ENCODE measurements at places on chromosomes 4 and X. TPM values are rescaled to one million over a fixed set of nuclear protein-coding genes. Genes with fewer than 3 reads are reported as not detected.

Gene PCDH10
- total RNA-seq, result not detected

DNA sequence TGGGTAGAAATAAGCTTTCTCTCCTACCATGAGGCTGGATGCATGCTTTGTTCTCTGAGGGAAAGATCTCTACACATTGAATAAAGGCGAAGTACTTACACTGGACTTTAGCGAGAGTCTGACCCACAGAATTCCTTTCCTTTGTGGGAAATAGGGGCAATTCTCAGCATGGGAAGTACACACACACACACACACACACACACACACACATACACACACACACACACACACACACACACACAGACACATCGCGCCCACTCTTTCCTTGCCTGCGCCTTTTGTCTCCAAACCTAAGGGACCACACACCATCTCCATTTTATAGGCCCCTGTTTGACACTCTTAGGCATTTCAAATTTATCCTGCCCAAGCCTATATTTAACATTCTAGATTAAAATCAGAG lies 83.8 kb downstream of the LUZP4 start:
- DNase-seq, result no peak

Gene CYSLTR1
- total RNA-seq, result 1.2 TPM

GRCh38 chr4:31360786-31361185 lies 640.6 kb downstream of the PCDH7 start:
- no peak for DNase-seq

Gene SLIT2
- not detected for total RNA-seq

Gene ATP8A1
- 41.7 TPM for total RNA-seq

- no peak for DNase-seq
Observed at GRCh38 chrX:24547961-24548360, 82.9 kb downstream of the PDK3 start.

- DNase-seq, result peak; percentile 44
Observed at GRCh38 chr4:108834835-108835384, 72.1 kb upstream of the ETNPPL start.

- peak; percentile 86 for DNase-seq
Observed at GRCh38 chrX:136694431-136695087, 46.6 kb downstream of the CD40LG start.

Gene ADGRA3
- not detected for total RNA-seq

GRCh38 chr4:83905952-83906351 lies 370.0 kb downstream of the GPAT3 start:
- DNase-seq, result peak; percentile 75

Gene PGAM4
- not detected for total RNA-seq

GRCh38 chr4:134019657-134020056 lies 181.9 kb downstream of the PABPC4L start:
- no peak for DNase-seq

Gene TRMT2B
- total RNA-seq, result 11.3 TPM

DNA sequence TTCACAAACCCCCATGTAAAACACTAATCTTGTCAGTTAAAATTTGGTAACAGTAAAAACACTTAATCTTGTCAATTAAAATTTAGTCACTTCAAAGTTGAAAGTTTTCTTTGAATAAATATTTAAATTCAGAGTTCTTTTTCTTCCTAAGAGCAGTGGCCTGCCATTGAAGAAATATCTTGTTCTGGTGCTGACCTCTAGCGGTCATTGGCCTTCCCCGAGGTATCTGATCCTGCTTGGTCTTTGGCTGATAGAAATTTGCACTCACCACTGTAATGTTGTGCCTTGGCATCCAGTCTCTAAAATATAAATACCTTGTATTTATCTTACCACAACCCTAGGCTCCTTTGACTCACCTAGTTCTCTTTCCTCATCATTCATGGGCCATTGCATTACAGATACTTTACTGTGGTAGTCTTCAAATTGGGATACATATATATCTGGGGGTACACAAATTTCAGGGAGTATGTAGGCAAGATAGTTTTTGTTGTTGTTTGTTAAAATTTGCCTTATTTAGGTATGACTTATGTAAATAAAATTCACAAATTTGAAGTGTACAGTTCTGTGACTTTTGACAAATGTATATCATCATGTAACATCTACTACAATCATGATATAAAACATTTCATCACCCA lies 6.7 kb upstream of the ART3 start:
- peak; percentile 84 for DNase-seq

GRCh38 chr4:147987252-147987651 lies 255.4 kb downstream of the ARHGAP10 start:
- peak; percentile 63 for DNase-seq

Measured in Karpas-422 (cell line).